ENCODE measurements at places on chromosomes 1 and 21.

- DNase-seq: no peak
Measured at GRCh38 chr21:45270306-45270821, 17.3 kb downstream of the POFUT2 start.

DNA sequence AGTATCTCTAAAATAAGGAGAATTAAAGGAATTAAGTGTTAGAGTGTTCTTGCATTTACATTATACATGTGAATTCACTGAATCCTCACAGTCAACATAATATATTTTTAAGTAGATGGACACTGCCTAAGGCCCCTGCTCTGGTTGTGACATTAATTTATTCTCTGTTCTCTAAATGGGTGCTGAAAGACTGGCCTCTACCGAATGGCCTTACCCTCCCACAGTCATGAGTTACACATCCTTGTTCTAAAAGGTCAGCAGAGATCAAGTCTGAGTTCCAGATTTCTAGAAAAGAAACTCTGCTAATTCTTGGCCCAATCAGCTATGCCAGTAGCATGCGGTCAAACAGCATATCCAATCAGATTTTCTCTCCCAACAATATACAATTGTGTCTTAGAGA, 193.2 kb downstream of the TM2D1 start:
- no peak for DNase-seq

DNA sequence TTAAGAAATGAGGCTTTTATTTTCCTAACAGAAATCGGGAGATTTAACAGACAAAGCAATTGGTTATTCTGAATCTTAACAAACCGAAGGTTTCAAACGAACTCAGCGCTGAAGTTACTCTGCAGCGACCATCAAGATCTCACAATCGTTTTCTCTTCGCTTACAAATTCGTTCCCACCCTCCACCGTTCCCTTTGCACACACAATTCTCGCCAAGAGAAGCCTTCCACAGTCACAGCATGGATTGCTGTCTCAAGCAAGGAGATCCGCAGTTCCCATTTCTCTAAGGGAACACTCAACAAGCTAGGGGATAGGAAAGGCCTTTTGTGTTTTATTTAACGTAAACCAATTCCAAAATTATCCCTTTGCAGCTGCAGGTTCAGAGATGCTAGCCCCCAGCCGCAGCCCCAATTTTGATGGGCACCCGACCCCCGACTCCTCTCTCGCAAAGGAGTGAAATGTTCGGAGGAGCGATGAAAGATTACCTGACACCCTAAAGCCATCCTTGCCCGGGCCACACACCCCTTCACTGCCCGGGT, 755 bp downstream of the FBXO42 start:
- peak; percentile 41 for DNase-seq

- DNase-seq: no peak
Measured at GRCh38 chr1:15940110-15941043, 35.5 kb downstream of the ZBTB17 start.

DNA sequence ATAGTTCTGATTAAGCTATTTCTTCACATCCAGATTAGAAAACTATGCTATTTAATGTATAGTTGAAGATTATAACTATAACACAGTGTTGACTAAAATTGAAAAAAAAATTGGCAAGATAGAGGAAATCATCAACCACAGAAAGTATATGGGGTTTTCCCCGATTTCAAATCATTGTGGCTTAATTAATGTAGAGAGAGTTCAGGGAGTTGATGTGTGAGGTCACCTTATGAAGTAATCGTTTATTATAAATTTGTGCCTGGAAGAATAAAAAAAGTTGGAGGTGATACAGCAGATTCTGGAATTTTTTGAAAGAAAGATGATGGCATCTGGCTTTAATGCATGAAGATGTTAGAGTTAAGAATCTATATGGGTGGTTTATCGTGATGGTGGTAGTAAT, 84.3 kb downstream of the PTGS2 start:
- no peak for DNase-seq

DNA sequence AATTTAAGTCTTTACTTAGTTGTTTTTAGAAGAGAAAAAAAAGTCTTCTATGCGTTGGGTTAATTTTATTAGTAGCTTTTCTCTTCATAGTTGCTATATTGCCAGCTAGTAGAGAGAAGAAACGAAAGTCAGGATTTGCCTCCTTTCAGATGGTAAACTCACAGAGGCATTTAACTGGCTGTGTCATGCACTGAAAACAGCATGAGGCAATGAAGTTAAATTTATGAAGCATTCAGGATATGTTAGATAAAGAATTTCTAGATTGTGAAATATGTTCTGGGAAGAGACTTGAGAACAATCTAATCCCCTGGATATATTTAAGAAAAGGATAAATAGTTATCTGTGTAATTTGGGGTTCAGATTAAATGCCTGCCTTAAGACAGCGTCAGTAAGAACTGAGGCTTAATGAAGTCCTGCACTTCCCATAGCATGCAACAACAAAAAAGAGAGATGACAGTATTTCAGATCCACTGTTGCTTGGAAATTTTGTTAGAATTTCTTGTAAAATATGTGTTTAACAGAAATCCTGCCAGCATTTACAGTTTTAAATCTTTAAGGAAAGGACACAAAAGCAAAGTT, 1.7 kb downstream of the ANGPTL1 start:
- DNase-seq: no peak

DNA sequence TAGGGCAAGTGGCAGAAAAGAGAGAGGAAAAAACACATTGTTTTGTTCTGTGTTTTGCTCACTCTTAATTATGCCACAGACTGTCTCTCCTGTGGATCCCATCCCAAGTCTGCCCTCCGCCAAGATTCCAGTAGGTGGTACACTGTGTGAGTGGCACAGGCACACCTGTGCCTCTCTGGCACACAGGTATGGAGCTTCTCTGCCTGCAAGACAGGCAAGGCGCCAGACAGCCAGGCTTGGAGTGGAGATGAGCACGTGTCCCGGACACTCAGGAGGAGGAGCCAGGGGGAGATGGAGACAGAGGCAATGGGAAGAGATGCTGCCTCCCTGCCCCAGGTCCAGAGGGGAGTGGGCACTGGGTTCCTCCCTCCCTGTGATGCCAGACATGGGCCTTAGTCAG, 6.5 kb upstream of the GRIK3 start:
- DNase-seq: peak; percentile 53

DNA sequence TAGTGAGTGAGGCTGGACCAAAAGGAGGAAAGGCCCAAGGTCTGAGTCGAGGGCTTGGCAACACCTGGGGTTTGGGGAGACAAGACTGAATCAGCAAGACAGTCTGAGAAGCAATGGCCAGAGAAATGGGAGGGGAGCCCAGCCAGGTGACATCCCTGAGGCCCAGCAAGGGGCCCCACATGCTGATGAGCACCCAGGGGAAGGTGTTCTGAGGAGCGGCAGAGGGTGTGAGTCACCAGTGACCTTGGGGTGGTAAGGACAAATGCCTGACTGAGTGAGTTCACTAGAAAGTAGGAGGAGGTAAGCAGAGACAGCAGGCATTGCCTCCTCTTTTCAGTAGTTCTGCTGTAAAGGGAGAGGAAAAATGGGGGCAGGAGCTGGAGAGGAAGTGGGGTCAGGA, 192.4 kb upstream of the GALNT2 start:
- no peak for DNase-seq

- DNase-seq: no peak
Measured at GRCh38 chr1:95370691-95371562, 136.9 kb downstream of the RWDD3 start.

DNA sequence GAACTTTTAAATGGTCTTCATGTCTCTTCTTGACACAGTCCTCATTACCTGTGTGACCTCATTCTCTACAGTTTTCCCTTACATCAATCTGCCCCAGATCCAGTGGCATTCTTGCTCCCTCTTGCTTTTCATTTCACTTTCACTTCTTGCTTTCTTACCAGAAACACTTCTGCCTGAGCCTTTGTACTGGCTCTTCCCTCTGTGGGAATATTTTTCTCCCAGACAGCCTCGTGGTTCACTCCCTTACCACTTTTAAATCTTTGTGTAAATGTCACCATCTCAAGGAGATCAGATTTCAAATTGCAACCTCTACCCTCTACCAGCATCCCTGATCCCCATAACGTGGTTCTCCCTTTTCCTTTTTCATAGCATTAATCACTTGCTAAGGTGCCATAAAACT, 73.2 kb downstream of the DISC1 start:
- no peak for DNase-seq

GRCh38 chr21:44356636-44357035, 3.2 kb downstream of the TRPM2 start:
- no peak for DNase-seq

GRCh38 chr1:210340841-210341240, 12.1 kb downstream of the HHAT start:
- DNase-seq: no peak

- no peak for DNase-seq
Measured at GRCh38 chr1:211701733-211702132, 26.3 kb upstream of the NEK2 start.

DNA sequence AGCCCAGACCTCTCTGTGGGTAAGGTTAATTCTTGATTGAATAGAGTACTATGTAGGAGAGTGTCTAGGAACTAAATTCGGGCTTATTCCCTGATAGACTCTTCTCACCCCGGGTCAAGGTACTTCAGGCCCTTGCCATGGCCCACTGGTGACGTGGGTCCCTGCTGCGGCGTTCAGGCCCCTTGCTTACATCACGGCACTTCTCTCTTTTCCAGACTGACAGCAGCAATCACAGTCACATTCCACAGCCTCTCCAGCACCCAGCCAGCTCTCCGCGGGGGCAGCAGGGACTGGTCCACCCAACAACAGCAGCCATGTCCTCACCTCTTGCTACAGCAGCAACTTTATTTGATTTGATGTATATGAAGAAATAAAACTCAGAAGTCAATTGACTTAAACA, 401.2 kb upstream of the VAMP3 start:
- no peak for DNase-seq

DNA sequence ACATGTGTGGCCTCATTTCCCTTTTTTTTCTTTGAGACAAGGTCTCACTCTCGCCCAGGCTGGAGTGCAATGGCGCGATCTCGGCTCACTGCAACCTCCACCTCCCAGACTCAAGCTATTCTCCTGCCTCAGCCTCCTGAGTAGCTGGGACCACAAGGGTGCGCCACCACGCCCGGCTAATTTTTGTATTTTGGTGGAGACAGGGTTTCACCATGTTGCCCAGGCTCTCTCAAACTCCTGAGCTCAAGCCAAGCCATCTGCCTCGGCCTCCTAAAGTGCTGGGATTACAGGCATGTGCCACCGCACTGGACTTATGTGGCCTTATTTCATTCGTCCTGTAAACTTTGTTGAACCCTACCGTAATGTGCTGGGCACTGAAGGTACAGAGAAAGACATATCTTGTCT, 569 bp upstream of the WARS2 start:
- DNase-seq: no peak

DNA sequence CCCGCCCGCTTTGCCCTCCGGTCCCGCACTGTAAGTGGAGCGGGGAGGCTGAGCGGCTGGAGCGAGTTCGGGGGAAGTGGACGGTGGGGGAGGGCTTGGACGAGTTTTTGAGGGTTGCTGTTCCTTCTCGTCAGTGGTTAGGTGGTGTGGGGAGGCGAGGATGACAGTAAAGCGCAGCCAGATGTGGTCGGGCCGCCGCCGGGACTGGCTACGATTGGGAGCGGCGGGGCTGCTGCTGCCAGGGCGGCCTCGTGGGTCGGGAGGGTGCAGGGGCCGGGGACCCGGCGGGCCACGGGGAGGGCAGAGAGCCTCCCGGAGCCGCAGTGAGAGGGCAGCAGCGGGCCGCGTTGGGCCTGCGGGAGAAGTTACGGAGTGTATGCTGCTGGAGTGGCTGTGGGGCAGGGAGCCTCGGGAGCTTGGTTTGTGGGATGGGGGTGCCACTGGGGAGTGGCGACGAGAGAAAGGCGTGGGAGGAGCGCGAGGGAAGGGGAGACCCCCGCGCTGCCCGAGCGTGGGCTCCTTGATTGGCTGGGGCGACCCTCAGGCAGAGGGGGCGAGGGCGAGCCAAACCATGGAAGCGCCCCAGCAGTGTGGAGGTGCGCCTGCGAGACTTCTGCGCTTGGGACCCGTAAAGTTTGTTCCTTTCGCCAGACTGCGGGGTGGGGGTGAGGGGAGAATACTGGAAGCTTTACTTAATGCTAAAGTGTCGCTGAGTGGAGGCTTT, 2.1 kb downstream of the ADGRL2 start:
- DNase-seq: peak; percentile 53

- no peak for DNase-seq
Measured at GRCh38 chr1:2876846-2877245, 75.4 kb upstream of the TTC34 start.

- no peak for DNase-seq
Measured at GRCh38 chr1:222787729-222788128, 27.1 kb upstream of the DISP1 start.

GRCh38 chr1:214492401-214493075, 58.9 kb downstream of the PTPN14 start:
- DNase-seq: no peak

- DNase-seq: no peak
Measured at GRCh38 chr1:203858055-203858454, 3.3 kb upstream of the SNRPE start.

DNA sequence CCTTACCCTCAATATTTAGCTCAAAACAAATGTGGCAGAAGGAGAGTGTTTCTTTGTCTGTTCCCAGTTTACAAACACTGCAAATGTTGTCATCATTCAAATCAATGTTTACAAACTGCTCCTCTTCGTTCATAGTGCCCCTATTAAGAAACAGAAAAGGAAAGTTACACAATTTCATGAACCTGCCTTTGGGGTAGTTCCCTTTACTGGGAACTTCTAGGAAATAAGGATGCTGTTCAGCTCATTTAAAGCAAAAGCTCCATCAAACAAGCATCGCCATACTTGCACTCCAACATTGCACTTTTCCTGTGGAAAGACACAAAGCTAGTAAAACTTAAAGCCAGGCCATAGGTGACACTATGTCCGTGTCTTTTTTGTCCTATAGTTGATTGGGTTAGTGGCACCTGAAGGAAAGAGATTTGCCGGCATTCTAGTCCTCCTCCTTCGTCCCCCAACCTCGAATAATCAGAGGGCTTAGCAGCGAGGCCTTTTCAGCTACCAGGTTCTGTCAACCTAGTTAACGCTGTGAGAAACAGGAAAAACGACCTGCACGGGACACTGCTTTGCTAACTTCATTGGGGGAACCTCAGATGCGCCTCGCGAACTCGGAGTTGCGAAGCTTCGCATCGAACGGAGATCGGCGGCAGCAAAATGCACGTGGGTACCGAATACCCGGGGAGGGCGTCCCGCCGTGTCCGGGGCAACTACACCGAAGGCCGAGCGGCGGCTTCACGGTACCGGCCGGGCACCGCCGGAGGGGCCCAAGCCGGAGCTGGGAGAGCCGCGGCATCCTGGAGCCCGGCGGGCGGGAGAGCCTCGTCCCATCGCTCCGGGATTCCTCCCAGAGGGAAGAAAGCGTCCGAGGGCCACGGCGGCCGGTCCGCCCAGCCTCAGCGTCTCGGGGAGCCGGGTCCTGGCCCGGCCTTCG, 706 bp downstream of the C21orf91 start:
- DNase-seq: peak; percentile 18

DNA sequence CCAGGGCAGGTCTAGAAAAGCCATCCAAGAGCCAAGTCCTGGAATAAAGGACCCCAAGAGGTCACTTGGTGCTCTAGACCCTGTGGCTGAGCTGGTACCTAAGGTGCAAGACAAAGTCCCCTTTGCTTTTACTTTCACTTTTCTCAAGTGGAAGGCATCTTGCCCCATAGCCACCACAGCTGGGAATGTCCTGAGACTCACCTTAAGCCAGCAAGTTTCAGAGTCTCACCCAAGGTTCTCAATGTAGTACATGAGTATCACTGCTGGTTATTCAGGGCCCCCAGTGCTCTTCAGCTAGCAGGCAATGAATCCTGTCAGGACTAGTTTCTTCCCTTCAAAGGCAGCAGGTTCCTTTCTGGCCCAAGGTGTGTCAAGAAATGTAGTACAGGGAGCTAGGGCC, 67.5 kb downstream of the UROD start:
- no peak for DNase-seq

- no peak for DNase-seq
Measured at GRCh38 chr1:89724369-89725010, 91.6 kb downstream of the LRRC8C start.

- DNase-seq: no peak
Measured at GRCh38 chr1:2157856-2158255, 36.7 kb downstream of the FAAP20 start.
